ENCODE measurements at places on chromosomes 7 and 10.
A peak's percentile ranks its signal among the peaks of the same experiment; 100 is the strongest.

DNA sequence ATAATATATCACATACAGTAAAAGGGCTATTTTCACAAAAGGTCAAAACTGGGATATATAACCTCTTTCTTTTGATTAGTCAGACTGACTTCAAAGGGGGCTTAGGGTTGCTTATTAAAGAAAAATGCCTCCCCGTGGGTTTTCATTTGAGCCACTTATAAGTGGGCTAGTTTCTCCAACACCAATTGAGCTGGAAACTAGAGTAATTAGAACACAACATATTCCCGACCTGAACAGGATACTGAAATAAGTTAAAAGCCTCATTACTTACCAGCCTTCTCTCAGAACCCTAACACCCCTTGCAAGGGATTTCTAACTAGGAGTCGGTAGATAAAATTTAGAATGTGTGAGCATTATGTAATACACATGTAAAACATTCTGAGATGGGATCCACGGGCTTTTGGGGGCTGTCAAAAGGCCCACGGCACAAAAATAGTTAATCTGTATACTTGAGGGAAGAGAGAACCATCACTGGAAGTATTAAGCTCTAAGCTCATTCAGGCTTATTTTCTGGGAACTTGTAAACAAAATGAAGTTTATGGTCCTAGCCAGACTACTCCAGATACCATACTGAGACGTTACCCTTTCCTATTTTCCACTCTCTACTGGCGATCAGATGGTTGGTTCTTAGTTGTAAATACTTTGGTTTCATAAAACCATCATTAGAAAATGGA, 29.3 kb upstream of the KMT2E start:
- no peak for DNase-seq
- H3K4me3 ChIP-seq = peak overlapping the region; percentile 83
- H3K36me3 ChIP-seq = no peaks in the 10 kb centered on the region
- no peaks in the 10 kb centered on the region for H3K27me3 ChIP-seq

- no peaks in the 10 kb centered on the region for H3K36me3 ChIP-seq
- no peaks in the 10 kb centered on the region for H3K27me3 ChIP-seq
- H3K27ac ChIP-seq = no peak overlapping the region
- no peaks in the 10 kb centered on the region for H3K4me1 ChIP-seq
- no peak overlapping the region for H3K4me3 ChIP-seq
Measured at GRCh38 chr7:25398418-25398817, 170.1 kb upstream of the NPVF start.

GRCh38 chr7:50908628-50909290, 126.1 kb upstream of the GRB10 start:
- no peak overlapping the region for H3K4me3 ChIP-seq
- H3K27me3 ChIP-seq = no peaks in the 10 kb centered on the region
- DNase-seq = no peak
- no peaks in the 10 kb centered on the region for H3K4me1 ChIP-seq
- no peak overlapping the region for H3K27ac ChIP-seq
- no peaks in the 10 kb centered on the region for H3K36me3 ChIP-seq

GRCh38 chr7:45103958-45104843, 7.3 kb downstream of the TBRG4 start:
- H3K36me3 ChIP-seq = peaks cover 36% of the 10 kb centered on the region
- H3K27me3 ChIP-seq = no peaks in the 10 kb centered on the region
- DNase-seq = no peak
- no peaks in the 10 kb centered on the region for H3K4me1 ChIP-seq

DNA sequence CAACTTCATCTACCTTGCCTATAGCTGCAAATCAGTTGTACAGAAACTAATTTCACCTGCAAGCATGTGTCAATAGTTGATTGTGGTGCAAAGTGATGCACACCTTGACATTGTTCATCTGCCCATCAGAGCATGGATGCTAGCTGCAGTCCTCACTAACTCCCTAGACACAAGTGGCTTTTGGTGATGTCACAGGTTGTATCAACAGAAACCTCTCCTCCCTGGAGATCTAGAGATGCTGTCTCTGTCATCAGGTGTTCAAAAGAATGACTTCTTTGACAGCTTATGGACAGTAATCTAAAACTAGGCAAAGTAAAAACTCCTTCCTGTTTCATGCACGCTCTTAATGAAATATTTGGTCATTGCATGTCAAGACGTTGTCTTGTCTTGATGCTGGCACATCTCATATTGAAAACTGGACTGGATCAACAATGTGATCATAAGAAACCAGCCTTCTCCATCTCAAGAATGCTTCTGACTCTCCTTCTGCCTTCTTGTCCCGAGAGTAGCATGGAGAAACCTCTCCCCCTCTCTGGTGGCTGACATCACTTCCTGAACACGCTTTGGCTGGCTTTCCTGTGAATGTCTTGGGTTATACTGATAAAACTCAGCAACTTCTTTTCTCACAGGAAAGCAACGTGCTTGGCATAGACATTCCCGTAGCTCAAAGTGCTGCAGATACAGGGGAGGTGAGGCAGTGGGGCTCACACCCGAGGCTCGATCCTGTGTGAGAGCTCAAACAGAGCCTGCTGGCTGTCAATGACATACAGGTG, 176.2 kb upstream of the CDCA7L start:
- no peaks in the 10 kb centered on the region for H3K4me1 ChIP-seq
- H3K4me3 ChIP-seq = no peak overlapping the region
- no peaks in the 10 kb centered on the region for H3K27me3 ChIP-seq
- no peak for DNase-seq
- no peaks in the 10 kb centered on the region for H3K36me3 ChIP-seq

DNA sequence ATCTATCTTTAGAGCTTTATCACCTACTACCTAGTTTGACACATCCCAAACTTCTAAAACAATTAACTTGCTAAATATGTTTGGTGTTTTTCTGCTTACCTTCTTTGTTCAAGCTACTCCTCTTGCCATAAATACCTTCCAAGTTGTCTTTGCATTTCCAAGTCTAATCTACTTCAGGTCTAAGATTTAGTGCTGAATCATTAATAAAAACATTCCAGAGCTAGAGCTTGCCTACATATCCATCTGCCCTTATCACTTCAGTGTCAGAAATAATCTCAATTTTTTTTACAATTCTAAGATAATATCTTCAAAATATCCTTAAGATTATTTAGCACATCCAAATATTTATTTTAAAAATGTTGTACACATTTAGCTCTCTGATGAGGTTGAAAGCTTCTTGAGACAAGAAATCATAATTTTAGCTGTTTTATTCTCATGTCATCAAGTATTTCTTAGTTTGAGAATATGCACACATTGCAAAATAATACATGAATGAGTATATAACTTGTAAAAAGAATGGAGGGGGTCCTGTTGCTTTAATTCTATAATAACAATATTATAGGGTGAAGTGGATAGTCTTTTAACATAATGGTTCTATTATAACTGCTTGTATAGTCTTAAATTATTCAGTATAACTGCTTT, 466.3 kb downstream of the SEMA3D start:
- no peak overlapping the region for H3K27ac ChIP-seq
- H3K4me3 ChIP-seq = no peak overlapping the region
- no peaks in the 10 kb centered on the region for H3K4me1 ChIP-seq

Data from breast epithelium (tissue), 4 donors.